ENCODE measurements at places on chromosomes 1 and 21.

- no peak for DNase-seq
These were observed 199.1 kb upstream of the LMO4 start for GRCh38 chr1:87129606-87130005.

DNA sequence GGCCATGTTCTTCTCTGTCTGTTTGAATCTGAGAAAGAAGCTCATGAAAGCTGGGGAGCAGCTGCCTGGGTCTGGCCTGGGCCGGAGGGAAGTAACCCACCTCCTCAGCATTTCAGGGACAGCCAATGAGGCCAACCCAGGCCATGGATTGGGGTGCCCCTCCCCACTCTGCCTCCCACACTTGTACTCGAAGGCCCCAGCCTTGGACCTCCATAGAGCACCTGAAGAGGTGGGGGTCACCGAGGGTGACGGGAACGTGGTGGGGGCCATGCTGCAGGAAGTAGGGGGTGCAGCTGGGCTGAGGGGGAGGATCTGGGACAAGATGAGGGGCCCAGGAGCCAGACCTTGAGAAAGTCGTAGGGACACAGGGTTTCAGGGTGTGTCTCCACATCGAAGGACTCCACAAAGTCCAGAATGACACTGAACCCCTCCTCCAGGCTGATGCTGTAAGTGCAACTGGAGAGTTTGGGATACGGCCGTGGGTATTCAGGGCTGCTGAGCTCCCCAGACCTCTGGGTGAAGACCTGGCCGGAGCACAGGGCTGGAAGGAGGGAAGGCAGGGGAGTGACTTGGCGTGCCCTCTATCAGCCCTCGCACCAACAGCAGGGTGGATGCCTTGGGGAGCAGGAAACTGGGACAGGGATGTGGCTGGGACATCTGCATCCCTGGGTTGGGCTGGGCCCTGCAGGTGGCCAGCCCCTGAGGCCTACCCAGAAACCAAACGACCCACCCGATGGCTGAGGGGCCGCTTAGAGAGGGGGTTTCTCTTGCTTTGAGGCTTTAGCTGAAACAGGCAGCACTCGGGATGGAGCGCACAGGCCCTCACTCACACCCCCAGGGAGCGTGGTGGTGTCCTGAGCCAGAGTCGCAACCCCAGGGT, 3.8 kb downstream of the MASP2 start:
- DNase-seq = no peak

DNA sequence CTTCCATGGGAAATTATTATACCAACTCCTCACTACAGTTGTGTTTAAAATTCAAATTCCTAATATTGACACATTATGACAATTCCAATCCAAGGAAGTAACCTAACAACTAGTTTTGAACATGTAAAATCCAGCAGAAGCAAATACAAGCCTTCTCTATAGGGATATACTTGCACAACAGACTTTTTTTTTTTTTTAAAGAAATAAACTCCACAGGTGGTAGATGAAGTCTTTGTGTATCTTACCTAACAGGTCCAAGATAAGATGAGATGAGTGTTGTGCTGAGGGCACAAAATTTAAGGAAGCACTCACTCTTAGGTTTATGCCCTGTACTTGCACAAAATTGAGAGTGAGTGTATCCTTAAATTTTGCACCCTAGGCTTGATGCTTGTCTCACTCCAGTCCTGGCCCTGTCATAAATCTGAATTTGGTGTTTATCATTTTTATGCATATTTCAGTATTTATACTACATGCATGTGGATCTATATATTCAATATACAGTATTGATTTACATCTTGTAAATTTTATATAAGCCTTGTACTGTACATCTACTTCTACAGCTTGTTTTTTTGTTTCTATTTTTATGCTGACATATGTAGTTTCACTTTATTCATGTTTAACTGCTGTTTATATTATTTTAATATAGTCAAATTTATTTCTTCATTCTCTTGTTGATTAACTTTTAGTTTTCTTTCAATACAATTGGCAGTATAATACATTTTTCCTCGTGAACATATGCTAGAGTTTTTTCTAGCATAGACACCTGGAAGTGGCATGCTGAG, 60.6 kb upstream of the RGL1 start:
- DNase-seq = no peak

DNA sequence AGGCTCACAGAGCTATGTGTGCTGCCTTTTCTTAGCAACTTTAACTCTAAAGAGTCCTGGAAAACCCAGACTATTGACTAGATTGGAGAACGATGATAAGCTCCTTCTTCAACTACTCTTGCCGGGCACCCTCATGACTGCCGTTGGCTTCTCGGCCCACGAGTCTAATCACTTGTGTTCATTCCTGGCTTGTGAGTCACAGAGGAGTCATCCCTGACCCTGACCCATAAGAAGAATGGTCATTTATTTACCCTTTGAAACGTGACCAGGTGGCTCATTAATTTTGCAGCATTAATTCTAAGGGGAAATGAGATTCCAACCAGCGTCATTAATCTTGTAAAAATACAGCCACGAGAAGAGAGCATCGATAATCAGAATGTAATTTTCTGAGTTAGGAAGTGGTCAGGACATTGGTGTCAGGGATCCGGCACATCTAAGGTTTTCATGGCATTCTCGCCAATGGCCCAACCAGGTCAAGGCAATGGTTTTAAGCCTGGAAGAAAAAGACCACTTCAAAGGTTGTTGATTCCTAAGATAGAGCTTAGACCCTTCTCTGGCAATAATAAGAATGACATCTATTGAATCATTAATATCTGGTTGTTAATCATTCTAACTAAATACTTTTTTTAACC, 183.6 kb upstream of the RUNX1 start:
- DNase-seq = no peak

Data from activated CD4-positive, alpha-beta T cell treated with anti-CD3 and anti-CD28 coated beads for 4 hours (primary cell).